ENCODE measurements at places on chromosomes 7 and 10.

DNA sequence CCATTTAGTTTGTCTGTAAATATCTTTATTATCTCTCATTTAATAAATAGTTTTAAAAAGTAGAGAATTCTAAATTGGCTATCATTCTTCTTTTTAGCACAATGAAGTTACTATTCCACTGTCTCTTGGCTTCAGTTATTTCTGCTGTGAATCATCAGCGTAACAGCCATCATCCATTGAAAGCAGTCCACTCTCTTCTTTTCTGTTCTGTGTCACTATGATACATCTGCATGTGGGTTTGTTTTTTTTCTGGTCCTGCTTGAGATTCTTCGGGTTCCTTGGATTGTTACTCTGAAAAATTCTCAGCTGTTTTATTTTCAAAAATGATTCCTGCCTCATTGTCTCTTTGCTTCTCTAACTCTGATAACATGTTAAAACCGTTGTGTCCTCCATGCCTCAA is 52.5 kb downstream of the CSGALNACT2 start:
- DNase-seq: no peak

GRCh38 chr10:78298835-78299234 is 265.2 kb downstream of the RPS24 start:
- DNase-seq: no peak

GRCh38 chr10:20879136-20879535 is 18.0 kb downstream of the NEBL start:
- DNase-seq: no peak

DNA sequence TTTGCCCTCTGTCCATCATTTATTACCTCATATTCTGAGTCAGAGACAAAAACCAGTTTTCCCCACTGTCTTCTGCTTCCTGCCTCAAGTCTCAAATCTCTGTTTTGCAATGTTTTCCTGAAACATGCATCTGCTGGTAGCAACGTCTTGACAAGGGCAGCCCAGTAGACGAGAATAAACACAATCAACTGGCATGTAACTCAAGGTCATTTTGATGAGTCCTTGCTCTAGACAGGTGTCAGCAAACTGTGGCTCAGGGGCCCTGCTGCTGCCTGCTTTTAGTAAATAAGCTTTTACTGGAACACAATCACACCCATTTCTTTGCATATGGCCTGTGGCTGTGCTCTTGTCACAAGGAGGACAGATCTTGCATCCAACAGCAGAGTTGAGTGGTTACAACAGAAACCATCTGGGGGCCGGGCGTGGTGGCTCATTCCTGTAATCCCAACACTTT is 59.8 kb downstream of the ITIH5 start:
- no peak for DNase-seq

- no peak for DNase-seq
Observed at GRCh38 chr7:124460056-124460450, 305.5 kb downstream of the GPR37 start.

DNA sequence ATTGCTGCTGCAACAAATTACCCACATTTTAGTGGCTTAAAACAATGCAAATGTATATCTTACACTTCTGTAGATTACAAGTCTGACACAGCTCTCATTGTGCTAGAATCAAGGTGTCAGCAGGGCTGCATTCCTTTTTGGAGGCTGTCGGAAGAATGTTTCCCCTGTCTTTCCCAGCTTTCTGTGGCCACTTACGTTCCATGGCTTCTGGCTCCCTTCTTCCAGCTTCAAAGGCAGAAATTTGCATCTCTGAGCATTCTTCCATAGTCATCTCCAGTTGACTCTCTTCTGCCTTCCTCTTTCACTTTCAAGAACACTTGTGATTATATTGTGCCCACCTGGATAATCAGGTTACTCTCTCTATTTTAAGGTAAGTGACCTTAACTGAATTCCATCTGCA is 125.3 kb downstream of the GPR158 start:
- no peak for DNase-seq

- peak; percentile 42 for DNase-seq
Observed at GRCh38 chr10:23439961-23440889, 1.4 kb downstream of the OTUD1 start.

DNA sequence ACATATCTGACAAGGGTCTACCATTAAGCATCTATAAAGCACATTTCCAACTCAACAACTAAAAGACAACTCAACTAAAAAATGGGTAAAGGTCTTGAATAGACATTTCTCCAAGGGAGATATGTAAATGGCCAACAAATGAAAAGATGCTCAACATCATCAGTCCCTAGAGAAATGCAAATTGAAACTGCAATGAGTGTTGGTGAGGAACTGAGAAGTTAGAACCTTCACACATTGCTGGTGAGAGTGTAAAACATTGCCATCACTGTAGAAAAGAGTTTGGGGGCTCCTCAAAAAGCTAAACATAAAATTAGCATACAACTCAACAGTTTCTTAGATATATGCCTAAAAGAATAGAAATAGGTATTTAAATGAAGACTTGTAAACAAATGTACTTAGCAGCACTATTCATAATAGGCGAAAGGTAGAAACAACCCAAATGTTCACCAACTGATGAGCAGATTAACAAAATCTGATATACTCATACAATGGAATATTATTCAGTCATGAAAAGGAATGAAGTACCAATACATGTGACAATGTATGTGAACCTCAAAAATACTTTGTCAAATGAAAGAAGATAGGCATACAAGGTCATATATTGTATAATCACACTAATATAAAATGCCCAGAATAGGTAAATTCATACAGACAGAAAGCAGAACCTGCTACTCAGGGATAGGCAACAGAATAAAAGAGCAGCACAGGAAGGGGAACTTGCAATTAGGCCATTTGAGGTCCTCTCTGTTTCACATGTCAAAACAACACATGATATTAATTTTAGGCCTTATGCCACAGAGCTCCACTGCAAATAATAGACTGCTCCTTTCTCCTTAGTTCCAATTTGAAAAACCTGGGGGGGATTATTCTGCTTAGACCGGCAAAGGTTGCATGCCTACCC is 10.6 kb upstream of the LRRC72 start:
- no peak for DNase-seq

GRCh38 chr7:143012409-143012808 is 14.5 kb downstream of the OR9A2 start:
- DNase-seq: no peak

DNA sequence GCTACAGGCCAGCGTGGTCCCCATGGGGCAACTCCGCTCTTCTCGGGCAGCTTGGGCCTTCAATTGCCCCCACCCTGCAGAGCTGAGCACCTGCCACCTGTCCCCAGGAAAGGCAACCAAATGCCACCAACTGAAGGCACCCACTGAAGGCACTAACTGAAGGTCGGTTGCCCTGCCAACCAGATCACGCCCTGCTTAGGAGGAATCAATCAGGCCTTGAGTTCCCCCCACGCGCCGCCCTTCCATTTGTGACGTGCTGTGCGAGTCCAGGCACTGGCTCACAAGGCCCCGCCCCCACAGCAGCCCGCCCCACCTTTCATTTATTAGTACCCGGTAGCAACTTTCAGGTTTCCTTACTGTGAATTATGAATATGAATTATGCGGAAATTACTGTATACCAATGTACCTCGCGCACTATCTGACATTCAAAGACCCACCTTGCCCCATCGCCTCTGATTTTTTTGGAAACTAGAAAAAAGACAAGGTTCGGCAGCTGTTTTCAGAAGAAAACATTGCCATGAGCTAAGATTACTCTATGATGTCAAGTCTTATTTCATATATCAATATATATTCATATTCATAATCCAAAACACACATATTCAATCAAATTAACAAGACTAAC is 83.6 kb upstream of the ABI1 start:
- DNase-seq: peak; percentile 8

DNA sequence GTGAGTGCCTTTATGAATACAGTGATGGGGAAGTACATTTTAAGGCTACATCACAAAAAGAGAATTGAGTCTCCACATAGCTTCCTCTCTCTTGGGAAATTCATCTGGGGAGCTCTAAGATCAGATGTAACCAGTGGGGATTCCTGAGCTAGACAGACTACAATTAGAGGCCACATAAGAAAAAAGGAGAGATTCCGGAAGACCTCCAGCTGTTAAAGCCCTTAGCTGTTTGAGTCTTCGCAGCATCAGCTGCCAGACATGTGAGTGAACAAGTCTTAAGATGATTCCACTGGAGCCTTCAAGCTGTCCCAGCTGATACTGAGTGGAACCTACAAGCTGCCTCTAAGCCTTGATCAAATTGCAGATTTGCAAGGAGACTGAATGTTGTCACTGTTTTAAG is 448.5 kb downstream of the NXPH1 start:
- no peak for DNase-seq

DNA sequence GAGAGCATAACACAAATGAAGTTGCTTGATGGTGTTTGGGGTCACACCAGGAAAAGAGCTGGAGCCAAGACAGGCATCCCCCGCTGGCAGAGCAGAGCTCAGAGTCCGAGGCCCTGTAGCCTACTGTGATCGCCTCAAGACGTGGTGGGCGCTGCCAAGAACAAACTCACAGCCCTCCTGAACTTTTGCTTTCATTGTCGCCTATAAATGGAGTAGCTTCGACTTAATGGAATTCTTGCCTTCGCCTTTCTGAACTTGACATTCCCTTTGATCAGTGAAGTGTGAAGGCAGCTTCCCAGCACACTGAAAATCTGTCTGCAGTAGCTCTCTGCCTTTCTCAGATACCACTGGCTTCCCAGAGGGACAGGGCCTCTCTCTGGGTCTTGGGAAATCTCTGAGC is 21.3 kb downstream of the CPXM2 start:
- DNase-seq: no peak

DNA sequence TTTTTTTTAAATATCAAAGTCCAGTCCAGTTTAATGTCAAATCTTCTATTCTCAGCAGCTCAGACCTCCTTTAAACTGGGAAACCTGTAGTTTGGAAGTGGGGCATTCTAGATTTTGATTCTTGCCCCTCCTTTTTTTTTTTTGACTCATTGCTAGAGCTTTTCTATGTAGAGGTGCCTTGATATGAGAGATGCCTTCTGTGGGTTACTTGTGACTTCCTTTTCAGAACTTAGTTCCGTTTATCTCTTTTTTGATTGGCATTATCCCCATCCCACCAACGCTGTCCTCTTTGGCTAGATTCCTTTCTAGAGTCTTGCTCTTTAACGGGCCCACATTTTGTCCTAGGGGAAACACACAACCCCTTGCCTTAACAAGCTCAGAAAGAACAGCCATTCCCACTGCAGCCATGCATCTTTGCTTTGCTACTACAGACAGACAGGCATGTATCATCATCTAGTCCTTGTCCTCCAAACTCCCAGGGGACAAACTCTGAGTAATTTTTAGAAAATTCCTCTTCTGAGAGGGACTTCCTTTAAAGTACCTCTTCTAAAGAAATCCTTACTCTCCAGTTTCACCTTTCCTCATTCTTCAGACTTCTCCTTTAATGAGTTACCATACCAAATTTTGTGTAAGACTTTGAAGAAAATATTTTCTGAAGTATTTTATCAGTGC is 153.6 kb downstream of the PHF14 start:
- no peak for DNase-seq

- no peak for DNase-seq
Observed at GRCh38 chr10:89887830-89888229, 186.4 kb downstream of the KIF20B start.

DNA sequence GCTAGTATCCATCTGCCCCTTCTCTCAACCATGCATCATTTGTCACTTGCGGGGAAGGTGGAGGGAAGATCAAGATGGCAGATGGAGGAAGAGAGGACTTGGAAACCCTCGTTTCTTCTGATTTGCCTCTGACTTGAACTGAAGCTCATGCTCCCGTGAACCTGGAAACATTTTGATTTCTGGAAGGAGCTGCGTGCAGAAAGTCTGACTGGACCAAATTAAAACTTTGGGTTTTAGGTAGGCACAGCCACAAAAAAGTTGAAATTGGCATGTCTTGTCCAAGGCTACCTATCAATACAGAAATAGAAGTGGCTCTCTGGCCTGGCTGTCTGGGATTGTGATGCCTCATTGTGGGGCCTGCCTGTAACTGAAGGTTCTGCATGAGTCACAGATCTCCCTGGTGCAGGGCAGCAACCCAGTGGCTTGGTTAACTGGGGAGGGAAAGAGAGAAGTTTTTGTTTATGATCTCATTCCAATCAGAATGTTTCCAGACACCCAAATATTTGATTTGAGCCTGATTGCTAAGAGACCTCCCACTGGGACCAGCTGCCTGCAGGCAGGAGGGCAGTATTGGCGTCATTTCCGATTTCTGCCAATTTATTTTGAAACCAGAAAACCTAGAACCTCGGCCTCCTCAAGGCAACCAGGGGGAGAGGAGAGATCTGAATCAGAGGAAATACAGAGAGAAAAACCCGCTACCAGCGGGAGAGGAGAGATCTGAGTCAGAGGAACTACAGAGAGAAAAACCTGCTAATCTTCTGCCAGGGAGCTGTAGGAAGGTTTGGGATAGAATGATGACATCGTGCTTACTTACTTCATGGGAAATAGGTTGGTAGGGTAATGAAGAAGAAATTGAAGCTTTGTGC is 363.6 kb downstream of the ANKRD30A start:
- no peak for DNase-seq

DNA sequence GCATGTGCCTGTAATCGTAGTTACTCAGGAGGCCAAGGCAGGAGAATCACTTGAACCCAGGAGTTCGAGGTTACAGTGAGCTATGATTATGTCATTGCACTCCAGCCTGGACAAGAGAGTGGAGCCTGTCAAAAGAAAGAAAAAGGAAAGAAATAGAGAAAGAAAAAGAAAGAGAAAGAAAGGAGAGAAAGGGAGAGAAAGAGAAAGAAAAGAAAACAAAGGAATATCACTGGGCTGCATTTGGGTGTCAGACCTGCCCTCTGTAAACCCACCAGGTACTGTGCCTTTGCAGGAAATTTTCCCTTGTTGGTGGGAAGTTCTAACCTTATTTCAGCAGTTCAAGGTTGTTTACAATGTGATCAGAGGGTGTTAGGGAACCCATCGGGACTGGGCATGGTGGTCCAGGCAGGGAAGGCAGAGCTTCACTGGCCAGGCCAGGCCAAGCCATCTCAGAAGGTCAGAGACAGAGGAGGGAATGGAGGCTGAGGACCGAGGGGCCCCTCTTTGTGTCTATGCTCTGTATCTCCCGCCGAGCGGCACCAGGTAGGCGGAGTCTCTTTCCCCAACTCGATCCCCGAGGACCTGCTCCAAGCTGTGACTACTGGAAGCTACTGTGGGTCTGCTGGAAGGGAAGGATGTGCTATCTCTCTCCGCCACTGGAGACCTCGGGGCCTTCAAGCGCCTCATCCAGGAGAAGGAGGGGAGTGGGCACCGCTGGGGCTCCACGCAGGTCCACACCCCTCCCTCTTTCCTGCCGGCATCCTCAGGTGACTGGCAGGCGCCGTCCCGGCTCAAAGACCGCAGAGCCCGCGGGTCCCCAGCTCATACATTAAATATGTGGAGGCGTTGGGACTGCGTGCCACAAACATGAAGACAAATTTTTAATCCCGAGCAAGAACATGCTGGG is 15.2 kb upstream of the KAZALD1 start:
- DNase-seq: no peak

DNA sequence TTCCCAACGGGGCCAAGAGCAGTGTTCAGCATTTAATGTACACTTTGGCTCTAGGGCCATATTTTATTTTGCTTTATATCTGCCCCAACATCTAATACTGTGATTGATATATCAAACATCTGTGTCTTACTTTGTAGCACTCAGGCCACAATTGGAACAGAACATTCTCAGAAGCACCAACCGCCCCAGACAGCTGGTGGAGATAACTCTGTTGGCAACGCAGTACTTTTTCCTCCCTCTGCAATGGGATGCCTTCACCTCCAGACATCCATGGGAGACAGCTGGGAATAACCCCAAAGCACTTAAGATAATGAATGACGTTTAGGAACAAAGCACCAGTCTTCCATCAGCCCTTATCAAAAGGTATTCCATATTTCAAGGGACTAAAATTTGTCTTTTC is 57.4 kb downstream of the PIP4K2A start:
- no peak for DNase-seq

All from CD4-positive, alpha-beta T cell treated with Interleukin-17A for 4 hours (primary cell).